ENCODE measurements at places on chromosomes 3 and 15. TPM values are rescaled to one million over a fixed set of nuclear protein-coding genes. Genes with fewer than 3 reads are reported as not detected.

Gene RPN1
- total RNA-seq = 259 TPM

DNA sequence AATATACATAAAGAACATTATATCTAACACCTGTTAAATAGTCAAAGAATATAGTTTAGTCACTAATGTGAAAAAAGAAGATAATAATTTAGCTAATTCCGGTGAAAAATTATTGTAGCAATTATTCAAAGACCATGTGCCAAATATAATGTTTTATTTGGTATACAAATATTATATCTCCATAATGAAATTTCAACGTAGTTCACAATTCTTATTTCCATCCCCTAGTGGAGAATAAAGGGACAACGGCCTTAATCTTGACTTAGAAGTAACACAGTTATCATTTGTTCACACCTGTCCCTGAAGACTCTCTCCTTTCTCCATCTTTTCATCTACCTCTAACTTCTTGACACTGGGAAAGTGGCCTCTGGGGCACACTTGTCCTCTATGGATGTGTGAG lies 213.4 kb downstream of the ERC2 start:
- H3K27me3 ChIP-seq = no peaks in the 10 kb centered on the region
- DNase-seq = no peak
- no peak overlapping the region for H3K4me3 ChIP-seq
- H3K27ac ChIP-seq = no peak overlapping the region

DNA sequence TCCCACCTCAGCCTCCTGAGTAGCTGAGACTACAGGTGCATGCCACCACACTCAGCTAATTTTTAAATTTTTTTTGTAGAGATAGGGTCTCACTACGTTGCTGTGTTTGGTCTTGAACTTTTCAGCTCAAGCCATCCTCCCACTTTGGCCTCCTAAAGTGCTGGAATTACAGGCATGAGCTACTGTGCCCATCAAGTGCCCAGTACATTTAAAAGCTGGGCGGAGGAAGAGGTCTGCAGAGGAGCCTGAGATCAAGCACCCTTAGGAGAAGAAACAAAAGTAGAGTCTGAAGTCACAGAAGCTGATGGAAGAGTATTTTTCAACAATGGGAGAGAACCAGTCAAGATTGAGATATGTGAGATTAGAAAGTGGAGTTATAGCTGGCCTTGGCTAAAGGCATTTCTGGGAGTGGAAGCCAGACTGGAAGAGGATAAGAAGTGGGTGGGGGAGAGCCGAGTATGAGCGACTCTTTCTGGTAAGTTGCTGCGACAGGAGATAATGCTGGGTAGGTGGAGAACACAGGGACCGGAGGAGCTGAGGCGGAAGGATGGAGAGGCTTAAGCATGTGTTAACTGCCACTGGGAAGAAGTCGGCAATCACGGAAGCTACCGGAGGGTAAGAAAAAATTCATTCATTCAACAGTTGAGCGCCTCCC lies 782 bp upstream of the IREB2 start:
- H3K27me3 ChIP-seq = no peaks in the 10 kb centered on the region
- H3K36me3 ChIP-seq = no peaks in the 10 kb centered on the region
- H3K27ac ChIP-seq = peak overlapping the region; percentile 94
- peak overlapping the region; percentile 94 for H3K4me3 ChIP-seq
- no peak for DNase-seq
- H3K4me1 ChIP-seq = peaks cover 16% of the 10 kb centered on the region

Gene GPR160
- total RNA-seq = 4.2 TPM

DNA sequence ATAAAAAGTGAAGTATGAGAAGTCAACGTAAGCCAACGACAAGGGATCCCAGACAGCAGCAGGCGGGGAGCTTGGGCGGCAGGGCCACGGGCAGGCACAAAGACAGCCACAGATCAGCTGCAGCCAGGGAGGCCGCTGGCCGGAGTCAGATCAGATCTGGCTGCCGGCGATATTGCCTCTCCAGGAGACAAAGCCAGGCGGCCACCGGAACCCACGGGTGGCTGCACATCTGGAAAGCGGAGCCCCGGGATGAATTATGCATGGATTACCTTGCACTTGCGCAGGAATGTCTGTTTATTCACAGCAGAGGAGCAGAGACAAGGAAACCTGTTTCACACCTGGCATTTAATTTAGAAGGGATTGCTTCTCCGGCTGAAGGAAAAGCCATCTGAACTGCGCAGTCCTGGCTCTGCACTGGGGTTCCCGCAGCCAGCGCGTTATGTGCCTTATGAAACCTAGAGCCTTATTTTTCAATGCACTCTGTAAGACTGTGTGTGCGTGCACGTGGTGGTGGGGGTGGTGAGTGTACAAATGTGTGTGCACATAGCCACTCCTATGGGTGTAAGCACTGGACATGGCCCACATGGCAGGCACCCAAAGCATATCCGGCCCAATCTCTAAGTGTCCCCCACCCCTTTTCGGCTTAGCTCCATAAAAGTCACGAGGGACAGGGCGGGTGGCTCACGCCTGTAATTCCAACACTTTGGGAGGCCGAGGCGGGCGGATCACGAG lies 427.8 kb upstream of the MCTP2 start:
- no peak overlapping the region for H3K4me3 ChIP-seq
- H3K4me1 ChIP-seq = no peaks in the 10 kb centered on the region
- H3K36me3 ChIP-seq = no peaks in the 10 kb centered on the region
- H3K27me3 ChIP-seq = no peaks in the 10 kb centered on the region

DNA sequence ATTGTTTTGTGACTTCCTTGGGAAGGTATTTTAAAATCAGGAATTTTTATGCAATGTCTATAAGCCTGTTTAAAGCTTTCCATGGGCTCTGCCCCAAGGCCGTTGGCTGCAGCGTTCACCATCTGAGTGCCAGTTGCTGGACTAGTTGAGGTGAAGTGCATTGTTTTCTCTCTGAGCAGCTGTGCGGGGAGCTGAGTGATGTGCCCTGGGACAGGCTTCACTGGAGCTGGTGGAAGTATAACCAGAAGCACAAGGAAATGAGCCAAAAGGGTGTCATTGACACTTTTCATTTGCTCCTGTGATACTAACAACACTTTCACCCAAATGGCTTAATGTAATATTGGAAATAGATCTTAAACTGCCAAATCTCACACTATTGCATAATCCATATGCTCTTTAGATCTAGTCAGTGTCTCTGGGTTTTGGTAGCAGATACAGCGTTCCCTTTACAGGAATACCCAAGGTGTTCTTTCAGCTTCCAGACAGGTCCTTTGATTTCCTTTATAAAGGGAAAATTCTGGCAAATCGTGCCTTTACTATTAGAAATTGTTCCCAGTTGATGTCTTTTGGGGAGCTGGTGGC lies 29.2 kb downstream of the APH1B start:
- DNase-seq = no peak
- H3K27ac ChIP-seq = no peak overlapping the region
- H3K27me3 ChIP-seq = no peaks in the 10 kb centered on the region
- no peaks in the 10 kb centered on the region for H3K4me1 ChIP-seq
- no peak overlapping the region for H3K4me3 ChIP-seq
- H3K36me3 ChIP-seq = no peaks in the 10 kb centered on the region

- H3K27me3 ChIP-seq = no peaks in the 10 kb centered on the region
- DNase-seq = no peak
- H3K27ac ChIP-seq = no peak overlapping the region
- no peak overlapping the region for H3K4me3 ChIP-seq
- no peaks in the 10 kb centered on the region for H3K4me1 ChIP-seq
Observed at GRCh38 chr3:186311441-186311840, 50.6 kb downstream of the DGKG start.
